AG20443 (cell line): ENCODE measurements at places on chromosomes 5 and 9.
A peak's percentile ranks its signal among the peaks of the same experiment; 100 is the strongest.

DNA sequence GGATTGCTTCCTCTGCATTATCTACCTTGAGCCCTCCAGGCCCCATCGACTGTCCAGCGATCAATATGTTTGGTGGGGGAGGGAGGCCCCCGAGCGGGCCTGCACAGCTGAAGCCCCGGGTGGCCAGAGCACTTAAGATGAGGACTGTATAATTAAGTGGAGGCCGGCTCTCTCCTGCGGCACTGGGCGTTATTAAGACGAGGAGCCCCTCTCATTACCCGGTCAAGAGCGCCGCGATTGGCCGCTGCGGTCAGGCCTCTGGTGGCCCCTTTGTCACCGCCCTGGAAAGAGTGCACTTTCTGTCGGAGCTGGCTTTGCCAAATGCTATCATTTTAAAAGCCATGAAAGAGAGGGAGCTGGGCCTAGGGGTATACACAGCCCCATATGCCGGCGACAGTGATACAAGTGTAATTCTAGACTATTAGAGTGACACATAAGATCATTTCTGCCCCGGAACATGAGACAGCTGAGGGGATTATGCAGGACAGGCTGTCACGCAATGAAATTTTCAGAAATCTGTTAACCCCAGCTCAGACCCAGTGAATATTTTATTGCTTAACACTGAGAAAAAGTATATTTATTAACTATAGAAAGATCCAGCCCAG is 106.3 kb upstream of the IRX1 start:
- no peak for DNase-seq

GRCh38 chr5:53490747-53491146 is 10.3 kb downstream of the FST start:
- peak; percentile 88 for DNase-seq

DNA sequence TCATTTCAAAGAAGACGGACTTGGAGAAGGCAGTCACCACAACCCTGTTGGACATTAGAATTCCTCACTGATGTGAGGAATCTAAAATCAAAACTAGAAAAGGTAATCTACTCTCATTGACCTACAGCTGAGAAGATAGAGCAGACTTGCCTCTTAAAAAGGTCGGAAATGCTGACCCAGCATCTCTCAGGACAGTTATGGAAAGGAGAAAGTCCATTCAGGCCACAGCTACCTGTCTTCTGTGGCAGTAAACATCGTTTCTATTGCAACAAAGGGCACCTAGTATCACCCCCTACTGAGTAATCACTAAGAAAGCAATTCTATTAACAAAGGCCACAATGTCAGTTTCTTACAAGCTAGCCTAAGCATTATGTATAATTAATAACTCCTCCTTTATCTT is 601.7 kb downstream of the PRELID2 start:
- no peak for DNase-seq

DNA sequence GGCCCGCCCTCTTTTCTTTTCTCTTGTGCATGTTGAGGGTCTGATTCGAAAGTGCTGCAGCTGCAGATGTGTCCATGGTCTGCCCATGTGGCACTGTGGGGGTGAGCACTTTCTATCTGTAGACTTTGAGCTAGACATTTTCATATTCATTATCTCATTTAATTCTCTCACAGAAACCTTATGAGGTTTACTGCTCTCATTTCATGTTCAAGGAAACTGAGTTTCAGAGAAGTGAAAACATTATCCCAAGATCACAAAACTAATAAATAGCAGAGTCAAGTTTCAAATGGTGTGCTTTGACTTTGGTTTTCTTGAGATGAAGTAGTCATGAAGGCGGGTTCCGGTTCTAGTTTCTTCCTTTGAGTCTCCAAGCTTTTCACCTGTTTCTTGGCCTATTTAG is 536.5 kb upstream of the ZNF462 start:
- DNase-seq, result no peak

- no peak for DNase-seq
These were observed 14.6 kb downstream of the C5orf58 start for GRCh38 chr5:170247363-170247762.
